ENCODE measurements at places on chromosomes 7 and 10. TPM values are rescaled to one million over a fixed set of nuclear protein-coding genes. Genes with fewer than 3 reads are reported as not detected.

The SPDYE9 gene
- total RNA-seq: not detected

DNA sequence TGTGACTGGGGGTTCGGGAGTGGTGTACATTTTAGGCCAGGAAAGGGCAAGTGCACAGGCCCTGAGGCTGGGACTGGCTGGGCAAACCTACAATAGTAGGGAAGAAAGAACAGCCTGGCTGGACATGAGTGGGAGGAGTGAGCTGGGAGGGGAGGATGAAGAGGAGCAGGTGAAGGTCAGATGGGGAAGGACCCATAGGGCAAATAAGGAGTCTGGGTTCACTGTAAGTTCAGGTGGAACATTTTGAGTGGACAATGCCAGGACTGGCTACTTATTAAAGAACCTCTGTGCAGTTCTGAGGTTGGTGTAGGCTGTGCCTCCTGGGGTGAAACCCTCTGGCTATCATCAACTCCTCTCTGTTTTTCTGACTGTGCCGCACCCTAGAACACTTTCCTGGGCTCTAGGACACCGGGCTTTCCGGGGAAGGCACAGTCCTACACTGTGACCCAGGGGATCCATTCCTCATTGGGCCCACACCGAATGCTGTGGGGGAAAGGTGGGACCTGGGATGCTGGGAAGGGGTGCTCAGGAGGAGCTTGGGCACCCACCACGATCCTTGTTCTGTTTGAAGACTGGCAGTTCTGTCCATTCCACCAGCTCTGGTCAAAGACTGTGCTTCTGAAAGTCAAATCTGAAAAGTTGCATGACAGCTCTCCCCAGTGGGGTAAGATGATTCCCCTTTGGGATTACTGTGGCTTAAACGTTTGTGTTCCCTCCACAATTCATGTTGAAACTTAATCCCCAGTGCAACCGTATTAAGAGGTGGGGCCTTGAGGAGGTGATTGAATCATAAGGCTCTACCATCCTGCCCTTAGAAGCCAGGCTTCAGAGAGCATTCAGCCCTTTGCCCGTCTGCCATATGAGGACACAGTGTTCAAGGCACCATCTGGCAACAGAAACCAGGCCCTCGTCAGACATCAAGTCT is 4.0 kb upstream of the MMP21 start:
- no peak for DNase-seq

The GBX1 gene
- total RNA-seq: not detected

- no peak for DNase-seq
Observed at GRCh38 chr7:73683788-73684693, 644 bp downstream of the BUD23 start.

DNA sequence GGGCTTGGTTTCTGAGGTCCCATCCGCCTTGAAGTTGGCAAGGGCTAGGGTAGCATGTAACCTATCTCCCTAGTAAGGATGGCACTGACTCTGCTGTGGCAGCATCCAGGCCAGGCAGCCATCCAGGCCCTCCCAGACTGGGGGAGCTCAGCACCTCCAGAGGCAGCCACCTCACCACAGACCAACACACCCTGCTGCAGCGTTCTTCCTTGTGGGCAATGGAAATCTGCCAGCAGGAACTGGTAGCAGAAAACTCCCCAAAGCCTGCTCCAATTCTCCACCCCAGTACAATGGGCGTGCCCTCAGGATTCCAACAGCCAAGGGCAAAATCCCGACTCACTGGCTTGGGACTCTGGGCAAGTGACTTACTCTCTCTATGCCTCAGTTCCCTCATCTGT is 27.5 kb downstream of the DLG5 start:
- no peak for DNase-seq

GRCh38 chr10:132554991-132555647 is 17.5 kb downstream of the INPP5A start:
- DNase-seq: peak; percentile 81

DNA sequence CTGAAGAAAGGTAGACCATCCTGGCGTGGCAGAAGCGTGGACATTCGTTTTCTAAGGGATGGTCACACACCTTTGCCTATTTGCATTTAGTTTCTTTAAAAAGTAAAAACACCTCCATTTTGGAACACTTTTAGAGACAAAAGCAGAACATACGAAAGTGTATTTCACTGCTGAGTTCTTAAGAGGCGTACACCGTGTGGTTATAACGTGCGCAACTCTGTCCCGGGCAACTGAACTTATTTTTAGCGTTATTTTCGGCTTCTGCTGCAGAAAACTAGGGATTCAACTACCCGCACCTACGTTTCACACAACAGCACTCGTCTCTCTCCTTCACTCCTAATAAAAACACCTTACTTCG is 557 bp upstream of the LSM8 start:
- DNase-seq: no peak

- DNase-seq: no peak
Observed at GRCh38 chr7:26700386-26700785, 164.0 kb downstream of the SKAP2 start.

GRCh38 chr7:52720856-52721255 is 314.6 kb upstream of the POM121L12 start:
- no peak for DNase-seq

DNA sequence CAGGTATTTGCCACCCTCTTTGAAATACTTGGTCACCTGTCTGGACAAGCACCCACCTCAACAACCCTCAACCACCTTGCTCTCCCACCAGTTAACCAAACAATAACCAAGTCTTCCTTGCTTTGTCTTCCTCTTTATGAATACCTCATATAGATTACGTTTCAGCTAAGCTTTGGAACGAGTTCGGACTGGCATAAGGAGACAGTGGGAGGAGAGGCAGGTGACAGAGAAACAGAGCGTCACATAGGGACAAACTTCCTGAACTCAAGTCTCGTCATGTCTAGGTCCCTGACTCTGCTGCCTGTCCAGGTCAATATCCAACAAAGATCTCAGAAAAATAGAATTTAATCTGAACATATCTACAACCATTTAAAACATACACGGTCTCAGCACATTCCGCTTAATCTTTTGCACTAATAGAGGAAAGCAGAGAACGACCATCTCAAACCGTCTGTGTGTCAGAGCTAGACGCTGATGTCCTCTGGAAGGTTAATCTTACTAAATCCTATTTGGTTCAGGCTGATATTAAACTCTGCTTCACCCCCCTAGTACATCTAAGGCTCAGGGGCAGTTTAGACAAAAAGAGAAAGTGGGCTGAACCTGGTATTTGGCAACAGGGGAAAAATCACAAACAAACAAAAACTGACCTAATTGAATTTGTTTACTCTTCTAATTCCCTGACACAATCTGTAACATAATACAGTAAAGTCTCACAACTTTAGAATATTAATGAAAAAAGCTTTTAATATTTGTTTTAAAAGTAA is 26.4 kb upstream of the SVOPL start:
- DNase-seq: no peak

- DNase-seq: no peak
Observed at GRCh38 chr7:3430588-3430987, 129.5 kb downstream of the SDK1 start.

GRCh38 chr10:714214-714613 is 24.7 kb upstream of the DIP2C start:
- no peak for DNase-seq

GRCh38 chr10:114261076-114261475 is 22.0 kb downstream of the VWA2 start:
- no peak for DNase-seq

GRCh38 chr7:11895337-11895736 is 63.3 kb upstream of the THSD7A start:
- no peak for DNase-seq

- DNase-seq: peak; percentile 5
Observed at GRCh38 chr10:12041766-12042408, 722 bp downstream of the UPF2 start.

The ZNF503 gene
- 0.81 TPM for total RNA-seq

The EEPD1 gene
- total RNA-seq: 12.1 TPM

The IFIT1 gene
- total RNA-seq: 4.6 TPM

GRCh38 chr7:55046582-55047342 is 27.9 kb downstream of the EGFR start:
- no peak for DNase-seq

All from hematopoietic multipotent progenitor cell (in vitro differentiated cells).